ENCODE measurements at places on chromosomes 5 and 9.
A peak's percentile ranks its signal among the peaks of the same experiment; 100 is the strongest.

DNA sequence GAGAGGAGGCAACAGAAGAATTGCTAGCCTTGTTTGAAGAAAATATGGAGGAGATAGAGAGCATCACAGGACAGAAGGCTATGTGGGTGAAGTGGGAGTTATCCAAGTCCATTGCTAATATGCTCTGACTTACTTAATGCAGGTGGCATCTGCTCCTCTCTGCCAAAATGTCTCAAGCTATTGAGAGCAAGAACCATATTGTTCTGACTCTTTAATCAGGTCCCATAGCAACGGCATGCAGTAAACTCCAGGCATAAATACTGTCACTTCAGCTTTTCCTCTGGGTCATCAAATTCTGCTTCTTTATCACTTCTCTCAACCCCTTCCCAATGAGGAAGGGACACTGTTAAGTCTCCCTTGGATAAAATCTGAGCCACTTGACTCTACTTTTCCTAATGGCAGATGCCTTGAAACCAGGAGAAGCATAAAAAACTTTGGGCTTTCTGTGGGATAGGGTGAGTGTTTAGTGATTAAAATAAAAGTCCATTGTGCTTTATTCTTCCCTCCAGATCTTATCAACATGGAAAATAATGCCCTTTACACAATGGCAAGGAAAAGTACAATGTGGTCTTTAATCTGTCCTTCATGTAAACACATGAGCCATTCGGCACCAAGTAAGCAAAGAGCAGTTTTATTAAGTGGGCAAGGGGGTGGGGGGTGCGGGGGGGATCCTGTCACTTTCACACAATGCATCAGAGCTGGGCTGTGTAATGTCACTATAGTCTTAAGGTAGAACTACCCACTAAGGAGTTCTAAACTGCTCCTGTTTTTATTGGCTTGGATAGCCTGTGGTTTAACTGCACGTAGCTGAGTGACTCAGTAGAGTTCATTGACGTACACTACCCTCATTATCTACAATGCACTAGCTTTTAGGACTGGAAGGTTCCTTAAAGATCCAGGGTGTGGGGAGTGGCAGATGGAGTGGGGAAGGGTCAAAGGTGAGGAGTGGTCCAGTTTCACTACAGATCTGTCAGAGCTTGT is 71.0 kb upstream of the TARS1 start:
- peak; percentile 90 for DNase-seq

- peak; percentile 54 for DNase-seq
Measured at GRCh38 chr9:3962496-3962895, 337.4 kb downstream of the GLIS3 start.

DNA sequence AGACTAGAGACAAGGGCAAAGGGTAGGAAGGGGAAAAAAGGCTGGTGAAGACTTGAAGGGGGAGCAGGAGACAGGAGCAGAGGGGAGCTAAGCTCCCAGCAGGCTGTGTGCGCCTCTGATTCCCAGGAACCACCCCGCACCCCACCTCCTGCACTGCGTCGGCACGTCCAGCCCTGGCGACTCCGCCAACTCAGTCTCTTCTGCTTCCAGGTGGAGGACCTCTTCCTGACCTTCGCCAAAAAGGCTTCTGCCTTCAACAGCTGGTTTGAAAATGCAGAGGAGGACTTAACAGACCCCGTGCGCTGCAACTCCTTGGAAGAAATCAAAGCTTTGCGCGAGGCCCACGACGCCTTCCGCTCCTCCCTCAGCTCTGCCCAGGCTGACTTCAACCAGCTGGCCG is 30.5 kb downstream of the DYNC2I2 start:
- no peak for DNase-seq

- peak; percentile 99 for DNase-seq
Measured at GRCh38 chr9:134551644-134552348, 89.8 kb upstream of the COL5A1 start.

DNA sequence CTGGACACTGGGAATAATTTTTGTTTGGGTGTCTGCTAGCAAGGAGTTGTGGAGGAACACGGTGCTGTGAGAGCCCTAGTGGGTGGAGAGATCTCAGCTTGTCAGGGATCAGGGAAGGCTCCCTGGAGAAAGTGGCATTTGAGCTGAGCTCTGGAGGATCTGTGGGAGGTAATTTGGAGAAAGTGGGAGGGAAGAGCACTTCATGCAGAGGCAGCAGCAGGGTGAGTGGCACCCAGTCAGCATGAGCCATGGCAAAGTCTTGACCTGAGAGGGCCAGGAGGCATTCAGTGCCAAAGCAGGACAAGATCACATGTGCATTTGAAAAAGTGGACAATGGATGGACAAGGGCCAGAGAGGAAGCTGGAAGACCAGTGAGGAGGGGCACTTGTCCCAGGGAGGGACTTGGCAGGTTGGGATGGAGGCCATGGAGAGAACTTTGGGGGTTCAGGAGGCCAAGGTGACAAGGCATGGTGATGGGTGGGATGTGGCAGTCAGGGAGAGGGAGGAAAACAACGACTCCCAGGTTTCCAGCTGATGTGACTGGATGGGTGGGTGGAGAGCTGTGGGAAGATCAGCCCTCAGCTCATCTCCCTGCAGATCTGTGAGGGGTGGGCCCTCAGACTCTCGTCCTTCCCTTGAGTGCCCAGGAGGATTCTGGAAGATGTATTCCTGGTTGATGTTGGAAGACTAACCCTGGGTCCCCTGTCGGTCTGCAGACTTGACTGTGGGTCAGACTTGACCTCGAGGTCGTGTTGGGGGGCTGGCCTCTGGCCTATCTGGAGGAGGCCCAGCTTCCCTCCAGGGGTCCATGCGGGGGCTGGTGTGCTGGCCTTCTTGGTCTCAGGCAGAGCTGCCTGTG is 68.9 kb upstream of the PITX1 start:
- no peak for DNase-seq

- peak; percentile 67 for DNase-seq
Measured at GRCh38 chr5:132065351-132065937, 5.0 kb downstream of the IL3 start.

GRCh38 chr5:98363157-98363556 is 410.3 kb upstream of the RGMB start:
- no peak for DNase-seq

GRCh38 chr5:131747180-131748105 is 49.4 kb downstream of the FNIP1 start:
- peak; percentile 28 for DNase-seq

- DNase-seq, result peak; percentile 66
Measured at GRCh38 chr5:14720236-14720923, 55.9 kb downstream of the OTULIN start.

GRCh38 chr5:73856997-73857396 is 231.0 kb downstream of the ARHGEF28 start:
- no peak for DNase-seq

GRCh38 chr9:100063185-100063584 is 35.6 kb downstream of the ERP44 start:
- no peak for DNase-seq

GRCh38 chr9:72590824-72591223 is 69.4 kb downstream of the TMC1 start:
- no peak for DNase-seq

GRCh38 chr9:128145536-128145935 is 3.7 kb upstream of the LCN2 start:
- DNase-seq, result no peak

- no peak for DNase-seq
Measured at GRCh38 chr9:21615018-21615417, 132.9 kb upstream of the IFNE start.

DNA sequence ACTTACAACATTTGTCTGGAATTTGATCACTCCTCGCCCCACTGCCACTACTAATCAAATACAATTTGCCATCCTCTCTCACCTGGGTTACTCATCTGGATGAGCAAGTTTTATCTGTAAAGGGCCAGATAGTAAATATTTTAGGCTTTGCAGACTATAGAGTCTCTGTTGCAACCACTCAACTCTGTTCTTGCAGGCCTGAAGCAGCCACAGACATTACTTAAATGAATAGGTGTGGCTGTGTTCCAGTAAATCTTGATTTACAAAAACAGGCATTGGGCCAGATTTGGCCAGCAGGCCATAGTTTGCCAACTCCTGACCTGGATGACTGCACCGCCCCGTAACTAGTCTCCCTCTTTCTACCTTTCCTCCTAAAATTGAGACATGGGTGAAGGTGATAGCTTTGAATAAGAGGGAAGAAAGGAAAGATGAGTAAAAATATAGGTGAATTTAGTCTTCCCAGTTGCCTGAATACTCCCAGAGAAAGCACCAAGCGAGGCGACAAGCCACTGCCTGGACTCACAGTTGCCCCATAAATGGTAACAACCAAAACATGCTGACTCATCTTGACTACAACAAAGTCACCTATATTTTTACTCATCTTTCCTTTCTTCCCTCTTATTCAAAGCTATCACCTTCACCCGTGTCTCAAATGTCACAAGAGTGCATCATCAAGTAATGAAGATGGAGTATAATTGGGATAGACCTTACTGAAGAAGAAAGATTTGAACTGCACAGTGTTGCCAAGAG is 32.5 kb upstream of the SCAMP1 start:
- no peak for DNase-seq

- DNase-seq, result peak; percentile 28
Measured at GRCh38 chr5:102866237-102866600, 111.1 kb downstream of the PAM start.

DNA sequence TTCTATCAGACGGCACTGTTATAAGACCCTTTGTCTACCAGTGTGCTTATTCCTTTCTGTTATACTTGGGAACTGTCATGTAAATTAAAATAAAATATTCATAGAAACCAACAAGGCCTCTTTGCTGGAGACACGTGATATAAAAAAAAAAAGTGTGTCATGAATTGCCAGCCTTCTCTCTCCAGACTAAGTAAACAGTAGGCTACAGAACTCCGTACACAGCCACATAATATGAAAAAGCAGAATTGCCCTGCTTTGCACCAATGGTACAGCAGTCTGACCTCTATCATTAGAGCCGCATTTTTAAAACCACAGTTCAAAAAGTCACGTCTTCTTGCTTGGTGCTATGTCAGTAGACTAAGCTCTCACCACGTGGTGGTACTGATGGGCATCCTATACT is 231.3 kb downstream of the SEMA5A start:
- no peak for DNase-seq

DNA sequence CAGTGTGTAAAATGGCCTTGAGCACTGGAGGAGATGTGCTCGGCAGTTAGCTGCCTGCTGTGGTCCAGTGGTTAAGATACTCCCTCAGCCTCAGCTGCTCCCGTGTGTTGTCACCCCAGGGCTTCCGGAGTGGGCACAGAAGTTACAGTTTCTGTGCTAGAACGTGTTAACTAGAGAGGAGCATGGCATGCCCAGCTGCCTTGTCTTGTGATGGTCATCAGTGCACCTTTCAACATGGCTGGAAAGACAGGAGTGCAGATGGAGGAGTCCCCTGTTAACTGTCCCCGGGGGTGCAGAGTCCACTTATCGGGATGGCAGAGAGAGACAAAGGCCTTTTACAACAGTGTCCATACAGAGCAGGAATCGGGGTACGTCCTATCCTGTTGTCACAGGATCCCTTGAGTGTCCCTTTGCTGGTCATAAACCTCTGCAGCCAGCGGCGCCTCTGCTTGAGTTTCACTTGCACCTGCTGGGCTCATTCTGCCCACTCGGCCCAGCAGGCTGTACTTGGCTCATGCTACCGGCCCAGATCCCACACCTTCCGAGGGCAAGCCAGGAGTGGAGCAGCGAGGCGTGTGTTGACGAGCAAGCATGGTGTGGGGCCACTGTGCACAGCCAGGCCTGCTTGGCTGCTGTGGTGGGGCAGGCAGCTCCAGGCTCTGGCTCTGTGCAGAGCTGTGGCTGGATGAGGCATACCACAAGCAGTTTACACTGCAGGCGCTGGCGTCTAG is 112.6 kb downstream of the EHMT1 start:
- no peak for DNase-seq

DNA sequence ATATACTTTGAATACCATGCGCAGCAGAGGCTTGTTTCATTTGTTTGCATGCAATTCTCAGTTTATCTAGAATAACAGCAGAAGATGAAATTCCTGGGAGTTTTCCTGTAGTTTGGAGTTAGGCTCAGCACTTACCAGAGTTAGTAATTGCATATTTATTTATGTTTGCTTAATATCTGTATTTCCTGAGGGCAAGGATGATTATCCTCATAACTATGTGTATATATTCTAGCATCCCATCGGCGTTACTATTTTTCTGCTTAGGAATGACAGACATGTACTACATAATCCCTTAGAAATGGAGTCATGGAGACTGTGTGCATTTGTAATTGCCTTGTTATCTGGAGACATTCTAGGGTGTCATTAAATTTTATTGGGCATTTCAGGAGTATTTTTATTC is 1184.8 kb downstream of the DTWD2 start:
- peak; percentile 79 for DNase-seq

DNA sequence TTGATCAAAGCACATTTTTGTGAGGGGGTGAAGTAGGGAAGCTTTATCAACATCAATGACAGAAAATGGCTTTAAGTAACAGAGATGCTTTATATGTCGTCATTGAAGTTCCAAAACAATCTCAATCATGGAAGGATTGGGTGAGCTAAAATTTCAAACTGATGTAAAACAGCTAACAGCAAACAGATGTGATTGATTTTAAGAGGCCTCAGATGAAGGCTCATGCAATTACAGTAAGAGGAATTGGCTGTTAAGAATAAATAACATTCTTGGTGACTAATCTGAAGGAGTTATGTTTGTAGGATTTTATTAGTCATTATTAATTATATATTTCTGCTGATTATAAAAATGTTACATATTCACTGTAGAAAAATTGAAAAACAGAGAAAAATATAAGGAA is 63.5 kb upstream of the PUM3 start:
- DNase-seq, result peak; percentile 36

DNA sequence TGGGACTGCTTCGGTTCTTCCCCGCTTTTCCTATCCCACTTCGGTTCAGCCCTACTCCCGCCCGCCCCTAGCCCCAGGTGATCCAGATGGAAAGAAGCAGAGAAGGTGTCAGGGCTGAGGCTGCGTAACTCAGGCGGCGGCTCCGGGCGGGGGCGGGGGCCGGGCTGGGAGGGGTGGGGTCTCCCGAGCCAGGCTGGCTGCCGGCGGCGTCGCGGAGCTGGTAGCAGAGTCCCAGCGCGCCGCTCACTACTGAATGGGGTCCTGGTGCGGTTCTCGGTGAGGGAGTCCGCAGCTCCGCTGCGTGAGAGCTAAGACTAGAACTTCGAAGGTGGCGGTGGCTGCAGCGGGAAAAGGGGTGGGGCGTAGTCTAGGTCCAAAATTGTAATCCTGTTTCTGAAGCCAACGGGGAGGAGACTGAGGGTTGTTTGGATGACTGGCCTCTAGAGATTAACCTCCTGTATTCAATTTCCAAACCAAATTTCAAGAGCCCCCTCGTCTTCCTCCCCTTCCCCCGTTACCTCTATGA is 1.4 kb downstream of the PRR16 start:
- DNase-seq, result peak; percentile 73

DNA sequence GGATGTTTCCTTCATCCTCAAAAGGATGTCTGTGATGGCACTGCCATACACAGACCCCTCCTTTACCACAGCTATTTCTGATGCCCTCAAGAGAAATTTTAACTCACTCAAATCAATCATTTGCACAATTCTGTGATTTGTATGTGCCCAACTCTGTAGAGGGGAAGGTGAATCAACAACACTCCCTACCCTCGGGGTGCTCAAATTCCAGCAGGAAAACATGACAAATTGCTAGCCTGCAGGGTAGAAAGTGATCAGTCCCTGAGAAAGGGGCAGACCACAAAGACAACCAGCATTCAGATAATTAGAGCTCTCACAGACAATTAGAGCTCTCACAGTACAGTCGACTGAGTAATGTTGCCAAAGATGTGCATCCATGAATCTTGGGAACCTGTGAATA is 45.3 kb upstream of the FOXE1 start:
- DNase-seq, result no peak

GRCh38 chr5:89968958-89969381 is 440.6 kb downstream of the CETN3 start:
- DNase-seq, result peak; percentile 49

Data from fibroblast of skin of right biceps (primary cell).